HT1080 (cell line): ENCODE measurements at places on chromosomes 3 and 15.

GRCh38 chr3:55725681-55726500, 238.8 kb upstream of the WNT5A start:
- DNase-seq = no peak

- DNase-seq = no peak
These were observed 764.2 kb downstream of the NTRK3 start for GRCh38 chr15:87492321-87492720.

GRCh38 chr15:40439960-40440742, 602 bp upstream of the BAHD1 start:
- DNase-seq = no peak

- DNase-seq = no peak
These were observed 151.6 kb downstream of the SLCO3A1 start for GRCh38 chr15:92005154-92005553.

GRCh38 chr15:31559786-31560185, 233.2 kb downstream of the KLF13 start:
- no peak for DNase-seq

- no peak for DNase-seq
These were observed 59.1 kb upstream of the CA12 start for GRCh38 chr15:63440756-63441155.

DNA sequence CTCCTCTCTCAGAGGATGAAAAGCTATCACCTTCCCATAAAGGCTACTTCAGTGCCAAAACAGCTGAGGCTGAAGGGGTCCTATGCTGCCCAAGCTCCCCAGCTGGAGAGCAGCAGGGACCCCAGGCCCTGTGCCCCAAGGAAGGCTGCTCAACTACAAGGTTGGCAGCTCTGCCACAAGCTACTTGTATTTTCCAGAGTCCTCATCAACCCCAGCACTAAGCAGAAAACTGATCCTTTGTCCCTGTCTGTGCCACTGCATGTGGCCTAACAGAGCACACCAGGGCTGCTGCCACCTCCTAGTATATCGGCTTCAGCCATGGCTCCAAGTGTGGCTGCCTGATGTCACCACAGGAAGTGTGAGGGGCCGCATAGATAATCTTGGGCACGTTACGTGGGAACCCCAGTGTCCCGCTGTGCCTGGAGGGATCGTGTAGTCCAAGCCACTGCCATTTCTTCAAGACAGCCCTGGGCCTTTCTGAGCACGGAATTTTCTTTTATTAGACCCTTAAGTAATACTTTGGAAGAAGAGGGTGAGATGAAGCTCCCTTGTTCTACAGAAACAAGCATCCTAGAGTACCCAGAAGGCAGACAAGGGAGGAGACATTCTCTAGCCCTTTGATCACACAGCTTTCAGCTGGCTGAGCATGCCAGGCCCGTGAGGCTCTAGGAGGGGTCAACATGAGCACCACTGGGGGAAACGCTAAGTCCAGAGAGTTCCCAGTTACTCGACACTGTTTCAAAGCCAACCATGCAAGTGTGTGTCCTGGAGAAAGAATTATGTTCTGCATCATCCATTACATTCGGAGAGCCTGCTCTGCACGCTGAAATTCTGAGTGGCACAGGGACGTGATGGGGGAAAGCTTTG, 60.7 kb downstream of the CAPN7 start:
- no peak for DNase-seq

- DNase-seq = no peak
These were observed 50.0 kb upstream of the CP start for GRCh38 chr3:149271669-149272068.

DNA sequence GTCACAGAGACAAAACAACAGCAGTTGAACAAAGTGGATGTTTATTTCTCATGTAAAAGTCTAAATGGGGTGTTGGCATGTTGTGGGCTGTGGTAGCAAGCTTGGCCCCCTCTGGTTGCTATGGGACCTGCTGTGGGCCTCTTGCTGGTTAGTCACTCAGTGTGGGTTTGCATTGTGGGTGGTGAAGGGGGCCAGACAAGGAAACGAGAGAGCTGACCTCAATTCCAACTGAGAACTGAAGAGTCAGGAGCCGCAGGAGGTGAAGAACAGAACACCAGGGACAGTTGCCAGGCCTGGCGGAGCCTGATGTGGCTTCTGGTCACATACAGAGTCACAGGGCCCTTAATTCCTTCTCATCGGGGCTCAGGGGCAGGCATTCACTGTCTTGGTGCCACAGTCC, 1.9 kb upstream of the ADPGK start:
- peak; percentile 44 for DNase-seq

- no peak for DNase-seq
These were observed 1.9 kb downstream of the SNRPA1 start for GRCh38 chr15:101293122-101293521.

DNA sequence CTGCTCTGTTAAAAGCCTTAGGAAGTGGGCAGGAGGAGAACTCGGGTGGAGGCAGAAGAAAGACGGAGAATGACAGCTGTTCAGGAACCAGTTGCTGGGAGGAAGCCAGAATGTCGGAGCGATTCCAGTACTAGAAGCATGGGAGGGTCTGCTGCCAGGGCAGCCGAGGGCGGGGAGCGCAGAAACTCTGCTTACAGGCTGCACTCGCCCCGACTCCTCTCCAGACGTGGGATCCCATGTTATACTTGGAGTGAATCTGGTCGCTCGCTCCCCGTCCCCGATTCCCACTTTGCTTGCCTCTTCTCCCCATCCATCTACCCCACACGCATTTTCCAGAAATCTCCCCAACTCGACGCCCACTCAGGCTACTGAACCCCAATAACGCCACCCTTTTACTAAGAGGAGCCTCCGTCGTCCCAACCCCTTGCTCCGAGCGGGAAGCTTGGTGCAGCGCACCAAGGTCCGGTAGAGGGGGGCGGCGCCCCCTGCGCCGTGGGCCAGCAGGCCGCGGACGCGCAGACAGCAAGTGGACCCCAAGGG, 665 bp downstream of the GATM start:
- no peak for DNase-seq

DNA sequence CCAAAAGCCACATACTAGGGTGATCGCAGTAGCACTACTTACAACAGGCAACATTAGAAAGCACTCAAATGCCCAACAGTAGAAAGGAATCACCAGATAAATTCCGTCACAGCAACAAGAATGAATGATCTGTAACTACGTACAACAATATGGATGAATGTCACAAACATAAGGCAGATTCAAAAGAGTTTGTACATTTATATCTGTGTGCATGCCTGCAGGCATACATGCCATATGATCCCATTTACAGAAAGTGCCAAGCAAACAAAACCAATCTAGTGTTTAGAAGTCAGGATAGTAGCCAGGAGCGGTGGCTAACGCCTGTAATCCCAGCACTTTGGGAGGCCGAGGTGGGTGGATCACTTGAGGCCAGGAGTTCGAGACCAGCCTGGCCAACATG, 3.5 kb downstream of the IL17RB start:
- DNase-seq = no peak

DNA sequence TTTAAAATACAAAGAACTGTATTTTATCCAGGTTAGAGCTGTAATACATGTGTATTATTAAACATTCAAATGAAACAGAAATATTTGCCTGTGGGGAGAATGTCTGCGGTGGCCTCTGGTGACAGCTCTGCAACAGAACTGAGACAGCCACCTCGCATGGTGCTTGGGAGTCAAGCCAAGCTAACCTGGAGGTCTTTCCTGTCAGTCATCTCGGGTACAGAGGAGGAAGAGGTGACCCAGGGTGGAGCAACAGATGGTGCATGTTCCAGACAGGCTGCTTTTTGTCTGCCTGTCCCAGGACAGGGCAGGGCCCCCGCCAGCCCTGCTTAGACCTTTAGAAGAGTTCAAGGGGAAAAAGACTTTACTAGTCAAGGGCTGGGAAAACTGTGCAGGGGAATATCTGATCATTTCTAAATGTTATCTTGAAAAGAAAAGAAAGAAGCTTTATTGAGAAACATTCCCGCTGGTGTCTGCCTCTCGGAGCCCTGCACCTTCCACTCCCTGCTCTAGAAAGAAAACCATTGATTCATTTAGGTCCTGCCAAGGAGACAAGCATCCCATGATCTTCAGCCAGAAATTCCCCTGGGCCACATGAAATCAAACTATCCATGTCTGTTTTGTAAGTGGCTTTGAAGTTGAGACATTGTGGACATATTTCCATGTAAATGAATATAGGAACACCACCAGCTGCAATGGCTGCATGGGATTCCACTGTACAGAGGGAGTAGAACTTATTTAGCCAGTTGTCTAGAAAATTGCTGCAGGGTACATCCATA, 5.5 kb upstream of the NR2E3 start:
- no peak for DNase-seq

DNA sequence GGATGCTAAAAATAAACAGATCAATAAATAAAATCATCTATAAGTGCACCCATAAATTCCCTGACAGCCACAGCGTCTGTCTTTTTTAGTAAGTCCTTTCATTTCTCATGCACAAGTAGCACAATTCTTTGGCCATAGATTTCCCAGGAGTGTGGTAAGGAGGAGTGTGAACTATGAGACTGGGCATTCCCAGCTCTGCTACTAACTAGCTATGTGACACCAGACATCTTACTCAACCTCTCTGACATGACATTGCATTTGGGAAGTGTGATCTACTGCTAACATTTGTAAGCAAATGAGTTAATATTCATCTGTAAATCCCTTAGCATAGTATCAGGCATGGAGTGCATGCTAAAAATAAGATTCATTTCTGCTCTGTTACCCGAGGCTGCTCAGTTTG, 301.7 kb downstream of the NTRK3 start:
- DNase-seq = no peak
